ENCODE measurements at places on chromosomes 16 and 17.

- H3K4me1 ChIP-seq: no peaks in the 10 kb centered on the region
- no peak overlapping the region for H3K4me3 ChIP-seq
- no peaks in the 10 kb centered on the region for H3K36me3 ChIP-seq
- no peaks in the 10 kb centered on the region for H3K27me3 ChIP-seq
Measured at GRCh38 chr16:47019568-47019967, 46.1 kb upstream of the DNAJA2 start.

GRCh38 chr16:10729104-10730048, 14.3 kb upstream of the NUBP1 start:
- no peaks in the 10 kb centered on the region for H3K36me3 ChIP-seq
- no peak overlapping the region for H3K4me3 ChIP-seq
- H3K27me3 ChIP-seq: no peaks in the 10 kb centered on the region
- H3K4me1 ChIP-seq: no peaks in the 10 kb centered on the region
- no peak for DNase-seq

DNA sequence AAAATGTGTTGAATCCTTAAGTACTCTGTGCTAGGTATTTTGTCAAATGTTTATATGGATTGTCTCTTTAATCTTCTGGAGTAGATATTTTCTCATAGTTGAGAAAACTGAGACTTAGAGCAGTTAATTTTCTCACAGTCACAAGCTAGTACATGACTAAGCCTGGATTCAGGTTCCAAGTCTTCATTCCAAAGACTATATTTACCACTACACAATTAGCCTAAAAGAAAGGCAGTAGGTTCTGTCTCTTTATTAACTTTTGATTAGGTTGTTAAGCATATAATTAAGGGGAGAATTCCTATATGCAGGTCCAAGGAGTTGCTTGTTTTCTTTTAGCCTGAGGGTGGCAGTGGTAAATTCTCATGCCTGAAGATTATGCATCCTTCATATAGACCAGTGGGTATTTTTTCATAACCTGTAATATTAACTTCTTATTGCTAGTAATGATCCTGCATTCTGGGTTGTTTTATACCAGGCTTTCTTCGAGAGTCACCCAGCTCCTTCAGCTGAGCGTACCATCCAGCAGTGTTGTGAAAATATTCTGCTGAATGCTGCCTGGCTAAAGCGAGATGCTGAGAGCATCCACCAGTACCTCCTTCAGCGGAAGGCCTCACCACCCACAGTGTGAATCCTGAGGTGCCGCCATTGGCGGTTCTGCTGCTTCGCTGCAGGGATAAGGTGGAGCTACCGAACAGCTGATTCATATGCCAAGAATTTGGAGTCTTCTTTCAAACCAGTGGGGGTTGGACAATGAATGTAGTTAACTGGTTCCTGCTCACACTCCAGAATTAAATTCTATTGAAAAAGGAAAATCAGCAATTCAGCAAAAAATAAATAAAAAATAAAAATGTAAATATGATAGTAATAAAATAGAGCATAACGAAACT, 28.2 kb upstream of the KPNB1 start:
- H3K27ac ChIP-seq: peak overlapping the region; percentile 72
- no peak for DNase-seq
- no peaks in the 10 kb centered on the region for H3K27me3 ChIP-seq
- peaks cover 26% of the 10 kb centered on the region for H3K4me1 ChIP-seq
- no peak overlapping the region for H3K4me3 ChIP-seq

DNA sequence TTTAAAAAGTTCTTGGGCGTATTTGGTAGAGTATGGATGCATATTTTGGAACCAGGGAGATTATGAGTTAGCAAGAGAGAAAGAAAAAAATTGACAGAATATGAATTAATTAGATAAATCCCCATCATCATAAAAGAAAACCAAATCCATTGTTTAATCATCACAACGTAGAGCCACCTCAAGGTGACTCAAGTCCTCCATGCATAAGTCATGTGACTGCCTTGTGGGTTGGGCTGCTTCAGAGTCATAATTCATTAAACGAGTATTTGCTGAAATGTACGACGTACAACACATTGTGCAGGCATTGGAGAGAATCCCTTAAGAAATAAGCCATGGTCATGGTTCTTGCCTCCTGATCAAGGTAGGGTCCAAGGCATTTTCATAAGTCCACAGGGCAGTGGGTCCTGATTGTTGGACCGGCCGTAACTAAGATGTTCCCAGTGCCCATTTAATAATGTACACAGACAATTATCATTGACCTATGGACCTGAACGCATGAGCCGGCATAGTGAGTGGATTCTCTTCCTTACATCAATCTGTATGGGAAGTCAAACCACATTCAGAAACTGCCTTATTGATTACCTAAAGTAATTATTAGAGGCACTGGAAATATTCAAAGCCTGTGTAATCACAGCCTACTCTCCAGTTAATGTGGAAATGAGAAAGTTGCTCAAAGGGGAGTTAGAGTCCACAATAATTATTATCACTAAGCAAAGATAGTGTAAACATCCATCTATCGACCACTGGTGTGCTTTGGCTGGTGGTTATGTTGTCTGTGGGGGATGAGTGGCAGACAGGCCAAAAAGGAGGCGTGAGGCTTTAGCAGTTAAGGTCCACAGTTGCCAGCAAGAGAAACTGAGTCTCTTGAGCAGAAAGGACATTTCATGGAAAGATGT, 165.4 kb downstream of the PITPNC1 start:
- no peak overlapping the region for H3K27ac ChIP-seq
- no peak overlapping the region for H3K4me3 ChIP-seq
- no peaks in the 10 kb centered on the region for H3K27me3 ChIP-seq
- no peak for DNase-seq

DNA sequence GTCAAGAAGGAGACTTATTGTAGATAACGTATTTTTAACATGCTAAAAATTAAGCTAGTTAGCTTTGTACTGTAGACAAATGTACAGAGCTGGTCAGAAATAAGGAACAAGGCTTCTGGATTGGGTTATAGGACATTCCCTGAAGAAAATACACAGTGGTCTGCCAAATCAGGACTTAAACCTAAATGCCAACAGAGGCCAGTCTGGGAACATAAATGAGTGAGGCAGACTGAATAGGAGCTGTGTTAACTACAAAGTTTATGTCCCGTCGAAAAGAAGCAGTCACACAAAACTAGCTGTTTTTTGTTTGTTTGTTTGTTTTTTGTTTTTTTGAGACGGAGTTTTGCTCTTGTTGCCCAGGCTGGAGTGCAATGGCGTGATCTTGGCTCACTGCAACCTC, 120.4 kb upstream of the C17orf78 start:
- no peaks in the 10 kb centered on the region for H3K4me1 ChIP-seq
- no peak overlapping the region for H3K27ac ChIP-seq
- H3K36me3 ChIP-seq: peaks cover 6% of the 10 kb centered on the region

DNA sequence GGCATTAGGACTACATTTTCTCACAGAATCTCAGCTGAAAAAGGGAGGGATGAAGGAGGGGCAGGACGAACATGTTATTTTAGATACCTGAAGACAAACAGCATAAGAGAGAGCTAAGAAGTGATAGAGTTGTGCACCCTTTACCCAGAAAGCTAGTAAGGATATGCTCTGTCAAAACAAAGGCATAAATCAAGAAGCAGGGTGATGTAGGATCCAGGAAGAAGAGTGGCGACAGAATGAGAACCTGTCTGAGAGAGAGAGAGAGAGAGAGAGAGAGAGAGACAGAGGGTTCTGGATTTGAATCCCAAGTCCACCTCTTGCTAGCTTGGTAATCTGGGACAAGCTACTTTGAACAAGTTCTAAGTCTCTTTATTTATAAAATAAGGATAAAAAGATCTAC, 103.4 kb downstream of the SPAG9 start:
- H3K4me3 ChIP-seq: no peak overlapping the region
- H3K4me1 ChIP-seq: no peaks in the 10 kb centered on the region
- H3K27me3 ChIP-seq: no peaks in the 10 kb centered on the region
- H3K36me3 ChIP-seq: peaks cover 50% of the 10 kb centered on the region
- no peak for DNase-seq

DNA sequence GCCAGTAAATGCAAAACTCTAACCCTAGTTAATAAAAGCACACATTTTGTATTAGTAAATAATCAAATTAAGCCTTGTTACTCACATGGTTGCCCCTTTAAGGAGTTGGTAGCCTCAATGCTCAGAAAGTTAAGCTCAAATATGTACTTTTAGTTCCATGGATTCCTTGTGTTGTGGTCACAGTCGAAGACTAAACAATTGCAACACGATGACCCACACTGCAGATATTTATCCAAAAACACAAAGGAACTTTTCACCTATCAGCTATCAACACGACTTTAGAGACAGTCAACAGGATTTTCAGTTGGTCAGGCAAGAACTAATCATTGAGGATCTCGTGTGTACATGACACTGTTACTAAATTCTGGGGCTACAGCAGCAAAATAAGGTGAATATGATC, 47.4 kb upstream of the NUDT7 start:
- DNase-seq: no peak
- no peak overlapping the region for H3K4me3 ChIP-seq
- H3K36me3 ChIP-seq: no peaks in the 10 kb centered on the region
- H3K4me1 ChIP-seq: no peaks in the 10 kb centered on the region
- no peaks in the 10 kb centered on the region for H3K27me3 ChIP-seq

DNA sequence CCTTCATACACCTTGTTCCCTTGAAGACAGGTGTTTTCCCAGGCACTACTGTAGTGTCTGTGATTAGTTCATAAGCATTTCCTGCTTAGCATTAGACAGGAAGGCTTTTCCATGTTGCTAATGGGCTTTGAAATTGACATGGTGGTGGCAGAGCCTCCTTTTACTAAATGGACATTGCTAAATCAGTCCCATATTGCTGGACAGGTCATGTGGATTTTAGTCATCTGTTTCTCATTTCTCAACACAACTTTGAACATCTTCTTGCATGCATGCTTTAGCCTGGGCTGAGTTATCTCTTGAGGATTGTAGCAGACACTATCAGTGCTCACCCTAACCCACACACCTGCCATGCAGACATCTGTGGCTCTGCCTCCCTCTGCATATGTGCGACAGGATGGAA, 13.7 kb upstream of the BCO1 start:
- H3K4me3 ChIP-seq: no peak overlapping the region
- no peak for DNase-seq
- H3K27me3 ChIP-seq: no peaks in the 10 kb centered on the region

DNA sequence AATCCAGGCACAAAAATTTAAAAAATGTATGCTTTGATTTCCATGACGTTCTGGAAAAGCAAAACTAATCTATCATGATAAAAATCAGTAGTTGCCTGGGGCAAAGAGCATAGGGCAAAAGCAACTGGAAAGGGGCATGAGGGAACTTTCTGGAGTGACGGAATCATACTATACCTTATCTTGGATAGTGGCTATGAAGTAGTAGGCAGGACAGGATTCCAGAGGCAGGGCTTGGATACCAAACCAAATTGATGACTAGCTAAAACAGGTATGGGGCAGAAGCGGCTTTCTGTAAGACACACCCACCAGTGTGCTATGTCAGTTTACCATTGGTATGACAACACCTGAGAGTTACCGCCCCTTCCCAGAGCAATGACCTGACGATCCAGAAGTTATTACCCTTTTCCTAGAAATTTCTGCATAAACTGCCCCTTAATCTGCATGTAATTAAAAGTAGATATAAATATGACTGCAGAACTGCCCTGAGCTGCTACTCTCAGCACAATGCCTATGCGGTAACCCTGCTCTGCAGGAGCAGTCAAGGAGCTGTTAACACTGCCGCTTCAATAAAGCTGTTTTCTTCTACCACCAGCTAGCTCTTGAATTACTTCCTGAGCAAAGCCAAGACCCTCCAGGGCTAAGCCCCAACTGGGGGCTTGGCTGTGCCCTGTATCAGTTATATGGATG, 56.7 kb downstream of the CFDP1 start:
- DNase-seq: no peak
- H3K36me3 ChIP-seq: no peaks in the 10 kb centered on the region
- peaks cover 18% of the 10 kb centered on the region for H3K4me1 ChIP-seq
- H3K27me3 ChIP-seq: no peaks in the 10 kb centered on the region
- no peak overlapping the region for H3K4me3 ChIP-seq
